Stimulated activated CD8-positive, alpha-beta memory T cell treated with anti-CD3 and anti-CD28 coated beads, Interleukin-7, amount 100 ng/mL, for 48 hours (primary cell): ENCODE measurements at places on chromosomes 13 and 19.

- no peak for DNase-seq
Measured at GRCh38 chr13:28528388-28528787, 33.5 kb upstream of the FLT1 start.

- DNase-seq, result no peak
Measured at GRCh38 chr19:11199517-11199916, 2.2 kb upstream of the KANK2 start.

DNA sequence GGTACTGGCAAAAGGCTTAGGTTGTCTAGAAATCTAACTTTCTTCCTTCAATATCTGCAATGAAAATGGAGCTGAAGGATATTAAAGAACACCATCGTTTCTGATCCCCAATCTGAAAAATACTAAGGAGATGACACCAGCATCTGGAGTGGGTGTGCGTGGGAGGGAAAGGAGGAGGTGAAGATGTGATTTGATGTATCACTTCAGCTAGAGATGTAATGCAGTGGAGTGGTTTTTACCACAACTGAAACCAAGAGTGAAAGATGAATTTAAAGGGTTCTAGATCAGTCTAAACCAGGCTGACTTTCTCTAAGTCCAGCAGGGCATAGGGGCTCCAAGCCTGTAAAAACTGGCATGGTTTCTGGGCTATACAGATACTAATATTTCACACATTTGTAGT, 148.4 kb downstream of the AKAP11 start:
- no peak for DNase-seq

GRCh38 chr13:109131698-109132257, 502.4 kb downstream of the MYO16 start:
- no peak for DNase-seq

- DNase-seq, result no peak
Measured at GRCh38 chr19:16930753-16931152, 42.0 kb downstream of the F2RL3 start.

- no peak for DNase-seq
Measured at GRCh38 chr13:38943231-38943630, 47.4 kb downstream of the STOML3 start.

GRCh38 chr19:41205995-41206394, 13.0 kb downstream of the CYP2S1 start:
- no peak for DNase-seq

DNA sequence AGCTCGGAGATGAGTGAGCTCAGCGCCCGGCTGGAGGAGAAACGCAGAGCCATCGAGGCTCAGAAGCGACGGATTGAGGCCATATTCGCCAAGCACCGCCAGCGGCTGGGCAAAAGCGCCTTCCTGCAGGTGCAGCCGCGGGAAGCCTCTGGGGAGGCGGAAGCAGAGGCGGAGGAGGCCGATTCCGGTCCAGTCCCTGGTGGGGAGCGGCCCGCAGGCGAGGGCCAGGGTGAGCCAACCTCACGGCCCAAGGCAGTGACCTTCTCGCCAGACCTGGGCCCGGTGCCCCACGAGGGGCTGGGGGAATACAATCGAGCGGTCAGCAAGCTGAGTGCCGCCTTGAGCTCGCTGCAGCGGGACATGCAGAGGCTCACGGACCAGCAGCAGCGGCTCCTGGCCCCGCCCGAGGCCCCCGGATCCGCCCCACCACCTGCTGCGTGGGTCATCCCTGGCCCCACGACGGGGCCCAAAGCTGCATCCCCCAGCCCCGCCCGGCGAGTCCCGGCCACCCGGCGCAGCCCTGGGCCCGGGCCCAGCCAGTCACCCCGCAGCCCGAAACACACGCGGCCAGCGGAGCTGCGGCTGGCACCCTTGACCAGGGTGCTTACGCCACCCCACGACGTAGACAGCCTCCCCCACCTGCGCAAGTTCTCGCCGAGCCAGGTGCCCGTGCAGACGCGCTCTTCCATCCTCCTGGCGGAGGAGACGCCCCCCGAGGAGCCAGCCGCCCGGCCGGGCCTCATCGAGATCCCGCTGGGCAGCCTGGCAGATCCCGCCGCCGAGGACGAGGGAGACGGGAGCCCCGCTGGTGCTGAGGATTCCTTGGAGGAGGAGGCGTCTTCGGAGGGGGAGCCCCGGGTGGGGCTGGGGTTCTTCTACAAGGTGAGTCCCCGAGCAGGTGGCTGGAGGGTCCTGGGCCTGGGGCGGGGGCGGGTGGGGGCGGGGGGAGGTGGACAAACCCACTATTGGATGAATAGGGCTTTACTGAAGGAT, 16.8 kb downstream of the XAB2 start:
- DNase-seq, result no peak

- no peak for DNase-seq
Measured at GRCh38 chr19:1259876-1260748, 9.0 kb upstream of the CIRBP start.

DNA sequence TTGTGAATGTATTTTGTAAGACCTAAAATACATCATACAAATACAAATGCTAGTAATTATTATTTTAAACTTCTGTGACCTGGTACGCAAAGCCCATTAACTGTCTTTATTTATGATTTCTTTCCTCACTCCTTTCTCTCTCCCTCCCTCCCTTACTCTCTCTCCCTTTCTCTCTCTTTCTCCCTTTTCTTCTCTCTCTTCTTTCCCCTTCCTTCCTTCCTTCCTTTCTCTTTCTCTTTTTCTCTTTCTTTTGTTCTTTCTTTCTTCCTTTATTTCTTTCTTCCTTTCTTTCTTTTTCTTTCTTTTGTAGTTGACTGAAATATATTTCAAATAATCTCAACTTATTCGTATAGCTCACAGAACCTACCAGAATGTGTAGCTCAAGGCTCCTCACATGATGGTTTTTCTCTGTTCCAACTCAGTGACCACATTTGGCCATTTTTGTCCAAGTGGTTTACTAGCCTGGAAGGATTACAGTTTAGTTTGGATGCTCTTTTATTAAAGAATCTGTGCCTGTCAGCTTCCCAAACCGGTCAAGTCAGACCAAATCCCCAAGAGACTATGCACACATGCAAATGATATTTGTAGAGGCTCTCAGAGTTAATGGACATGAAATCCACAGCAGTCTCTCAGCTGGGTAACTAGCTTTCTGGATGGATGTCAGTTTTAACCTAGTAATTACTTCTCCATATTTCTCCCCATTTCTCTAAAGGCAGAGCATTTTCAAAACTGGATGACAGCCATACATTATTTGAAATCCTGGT, 71.7 kb downstream of the POSTN start:
- DNase-seq, result no peak
